ENCODE measurements at places on chromosomes 6 and 20. TPM values are rescaled to one million over a fixed set of nuclear protein-coding genes. Genes with fewer than 3 reads are reported as not detected.

The SLC16A10 gene
- total RNA-seq = not detected

The GSTA2 gene
- total RNA-seq = not detected

The PPP1R3G gene
- total RNA-seq = 0.04 TPM

The THBD gene
- 30.9 TPM for total RNA-seq

The IPCEF1 gene
- total RNA-seq = 0.94 TPM

The TTBK1 gene
- not detected for total RNA-seq

The RAB44 gene
- total RNA-seq = not detected

The TREML2 gene
- total RNA-seq = 0.08 TPM

The AVP gene
- total RNA-seq = not detected

The VAPB gene
- 15.7 TPM for total RNA-seq

The NRN1 gene
- 0.39 TPM for total RNA-seq

Data from hair follicular keratinocyte (primary cell).